ENCODE measurements at places on chromosomes 5 and 9. TPM values are rescaled to one million over a fixed set of nuclear protein-coding genes. Genes with fewer than 3 reads are reported as not detected.

GRCh38 chr5:94422812-94423211, 195.6 kb downstream of the KIAA0825 start:
- no peaks in the 10 kb centered on the region for H3K27me3 ChIP-seq
- no peaks in the 10 kb centered on the region for H3K36me3 ChIP-seq
- no peak overlapping the region for H3K27ac ChIP-seq

DNA sequence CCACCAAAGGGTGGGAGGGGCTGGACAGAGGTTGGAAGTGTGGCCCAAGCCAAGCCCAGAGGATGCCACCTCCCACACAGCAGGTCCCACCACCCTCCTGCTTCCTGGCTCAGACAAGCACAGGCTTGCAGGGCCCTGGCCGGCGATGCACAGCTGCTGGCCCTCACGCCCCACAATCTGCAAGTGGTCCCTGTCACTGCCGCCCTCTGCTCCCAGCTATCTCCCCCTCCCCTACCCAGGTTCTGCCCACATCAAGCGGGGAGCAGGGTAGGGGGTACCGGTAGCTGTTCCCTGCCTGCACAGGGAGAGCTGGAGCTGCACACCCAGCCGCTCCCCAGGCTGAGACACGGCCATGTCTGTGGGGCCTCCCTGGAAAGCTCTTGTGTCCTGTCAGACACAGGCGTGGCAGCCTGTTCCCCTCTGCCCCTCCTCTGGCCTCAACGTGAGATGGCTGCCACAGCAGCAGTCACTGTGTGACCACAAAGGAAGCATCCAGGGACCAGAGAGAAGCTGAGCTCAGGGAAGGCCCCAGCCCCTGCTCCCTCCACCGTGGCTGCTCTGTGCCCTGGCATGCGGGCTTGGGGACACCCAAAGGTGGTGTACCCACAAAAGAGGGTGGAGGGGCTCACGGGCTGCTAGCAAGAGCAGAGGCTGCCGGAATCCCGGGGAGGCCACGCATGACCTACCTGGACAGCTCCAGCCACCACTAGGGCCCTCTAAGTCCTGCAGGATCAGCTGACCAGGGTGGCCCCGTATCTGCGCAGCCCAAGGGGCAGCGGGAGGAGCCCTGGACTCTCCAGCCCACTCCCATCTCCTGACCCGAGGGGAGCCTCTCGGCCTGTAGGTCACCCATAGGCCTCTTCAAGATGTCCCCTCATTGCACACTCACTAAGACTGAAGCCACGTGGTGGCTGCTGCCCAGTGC, 10.9 kb upstream of the ZDHHC11 start:
- peaks cover 15% of the 10 kb centered on the region for H3K36me3 ChIP-seq
- H3K4me3 ChIP-seq = no peak overlapping the region
- H3K27ac ChIP-seq = no peak overlapping the region

DNA sequence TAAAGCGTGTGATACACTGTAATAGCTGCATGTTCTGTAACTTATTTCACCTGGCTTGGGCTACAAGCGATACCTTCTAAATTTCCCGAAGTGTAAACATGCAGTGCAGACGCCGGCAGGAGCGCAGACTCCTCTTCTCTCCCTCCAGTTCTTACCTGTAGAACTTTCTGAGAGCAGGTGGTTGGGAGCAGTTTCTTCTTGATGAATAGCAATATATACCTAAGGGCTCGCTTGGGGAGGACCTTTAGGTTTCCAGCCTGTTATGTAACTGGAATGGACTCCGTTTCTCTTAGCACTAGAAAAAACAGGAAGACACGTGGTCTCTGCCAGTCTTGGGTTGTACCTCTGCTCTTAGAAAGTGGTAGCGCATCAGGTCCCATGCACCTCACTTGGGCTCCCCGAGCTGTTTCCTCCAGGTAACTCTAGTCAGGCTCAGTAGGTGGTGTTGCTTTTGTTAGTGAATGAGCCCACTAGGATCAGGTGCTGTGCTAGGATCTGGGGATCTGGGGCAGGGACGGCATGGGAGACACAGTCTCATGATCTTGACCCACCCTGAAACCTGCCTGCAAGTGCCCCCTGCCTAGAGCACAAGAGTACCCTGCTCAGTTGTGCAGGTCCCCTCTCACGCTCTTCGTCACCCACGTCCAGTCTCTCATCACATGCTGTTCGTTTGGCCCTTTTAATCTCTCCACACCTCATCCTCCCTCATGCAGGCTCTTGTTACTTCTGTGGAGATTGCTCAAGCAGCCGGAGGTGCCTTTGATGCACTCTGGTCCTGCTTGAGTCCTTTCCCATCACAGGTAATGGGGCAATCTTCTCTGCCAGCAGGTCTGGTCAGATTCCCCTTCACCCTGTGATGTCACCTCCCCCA, 2.8 kb downstream of the TENT4A start:
- no peak overlapping the region for H3K27ac ChIP-seq
- no peaks in the 10 kb centered on the region for H3K27me3 ChIP-seq
- H3K36me3 ChIP-seq = peaks cover 19% of the 10 kb centered on the region
- H3K4me3 ChIP-seq = peak overlapping the region; percentile 85
- H3K4me1 ChIP-seq = peaks cover 58% of the 10 kb centered on the region

- peak overlapping the region; percentile 51 for H3K4me3 ChIP-seq
- peaks cover 8% of the 10 kb centered on the region for H3K4me1 ChIP-seq
- H3K27me3 ChIP-seq = no peaks in the 10 kb centered on the region
- no peak overlapping the region for H3K27ac ChIP-seq
- no peak for DNase-seq
Measured at GRCh38 chr9:137423514-137424291, 510 bp downstream of the NOXA1 start.

DNA sequence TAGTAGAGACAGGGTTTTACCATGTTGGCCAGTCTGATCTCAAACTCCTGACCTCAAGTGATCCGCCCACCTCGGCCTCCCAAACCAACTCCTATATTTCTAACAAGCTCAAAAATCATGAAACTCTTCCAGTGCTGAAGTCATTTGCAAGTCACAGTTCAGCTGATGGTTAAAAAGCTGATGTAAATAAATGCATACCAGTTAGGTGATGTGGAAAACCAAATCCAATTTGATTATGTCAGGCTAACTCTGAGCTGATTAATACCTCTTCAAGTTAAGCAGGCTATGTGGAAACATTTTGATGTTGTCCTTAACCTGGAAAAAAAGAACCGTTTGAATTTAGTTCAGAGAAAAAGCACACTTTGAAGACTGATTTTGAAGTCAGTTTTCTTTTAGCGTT, 51.0 kb downstream of the TMEM252 start:
- no peaks in the 10 kb centered on the region for H3K4me1 ChIP-seq
- H3K4me3 ChIP-seq = no peak overlapping the region
- H3K36me3 ChIP-seq = no peaks in the 10 kb centered on the region
- no peak for DNase-seq
- peaks cover 5% of the 10 kb centered on the region for H3K27me3 ChIP-seq

Gene LIX1
- not detected for total RNA-seq

Gene PCDHGA4
- total RNA-seq = 0.12 TPM

DNA sequence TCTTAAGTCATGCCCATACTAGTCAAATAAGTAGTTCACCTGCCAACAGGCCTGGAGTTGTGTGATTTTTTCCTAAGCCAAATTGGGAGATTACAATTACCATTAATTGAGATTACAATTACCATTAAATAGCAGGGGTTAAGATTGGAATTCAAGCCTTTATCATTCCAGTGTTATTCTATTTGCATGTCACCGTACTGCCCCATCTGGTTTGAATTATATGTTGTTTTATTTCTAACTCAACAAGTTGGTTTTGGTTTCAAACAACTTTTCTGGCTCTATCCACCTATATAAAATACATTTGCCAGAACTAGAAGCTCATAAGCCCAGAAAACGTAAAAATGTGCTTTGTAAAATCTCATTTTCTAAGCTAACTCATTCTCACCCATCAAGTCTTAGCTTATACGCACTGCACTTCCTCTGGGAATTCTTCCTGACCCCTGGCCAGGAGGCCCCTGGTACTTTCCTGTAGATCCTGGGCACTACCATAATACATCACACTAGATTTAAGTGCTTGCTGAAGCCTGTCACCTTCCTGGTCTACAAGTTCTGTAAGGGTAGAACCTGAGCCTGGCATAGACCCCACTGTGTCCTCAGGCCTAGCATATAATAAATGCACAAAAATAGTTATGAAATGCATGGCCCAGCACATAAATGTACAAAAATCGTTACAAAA, 242.0 kb upstream of the TRPM3 start:
- H3K27me3 ChIP-seq = no peaks in the 10 kb centered on the region
- no peak for DNase-seq
- no peak overlapping the region for H3K4me3 ChIP-seq

DNA sequence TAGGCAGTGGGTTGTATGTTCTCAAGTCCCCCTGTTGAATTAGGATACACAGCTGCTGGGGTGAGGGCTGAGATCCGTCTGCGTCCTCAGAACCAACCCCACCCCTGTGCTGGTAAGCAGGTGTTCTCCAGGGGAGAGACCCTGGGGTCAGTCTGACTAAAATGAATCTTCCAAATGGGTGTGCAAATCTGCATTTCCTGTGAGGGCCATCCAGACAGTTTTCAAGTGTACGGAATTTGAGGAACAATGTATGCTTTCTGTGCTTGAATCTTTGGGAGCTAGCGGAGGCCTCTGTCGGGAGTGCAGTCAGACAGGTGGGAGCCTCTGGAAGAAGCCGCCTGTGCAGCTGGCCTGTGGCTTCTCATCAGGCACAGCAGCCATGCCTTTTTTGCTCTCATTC, 122.9 kb downstream of the MACROH2A1 start:
- DNase-seq = no peak
- H3K36me3 ChIP-seq = no peaks in the 10 kb centered on the region
- H3K27ac ChIP-seq = no peak overlapping the region

DNA sequence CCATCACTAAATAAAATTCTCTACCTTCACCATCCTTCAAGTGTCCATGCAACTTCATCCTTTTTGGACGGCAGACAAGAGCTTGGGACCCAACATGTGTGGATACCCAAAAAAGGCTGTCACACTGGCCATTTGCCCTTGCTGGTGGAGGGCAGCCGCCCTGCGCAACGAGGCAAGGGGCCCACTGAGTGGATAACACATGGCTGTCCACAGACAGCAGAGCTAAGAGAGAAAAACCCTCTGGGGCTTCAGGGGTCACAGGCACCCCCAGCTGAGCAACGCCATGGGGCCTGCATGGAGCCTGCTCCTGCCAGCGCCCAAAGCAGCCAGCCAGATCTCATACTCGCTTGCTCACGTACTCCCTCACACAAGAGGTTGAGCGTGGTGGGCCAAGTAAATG, 205.9 kb upstream of the NREP start:
- H3K4me1 ChIP-seq = no peaks in the 10 kb centered on the region
- no peaks in the 10 kb centered on the region for H3K27me3 ChIP-seq
- no peak overlapping the region for H3K27ac ChIP-seq
- no peaks in the 10 kb centered on the region for H3K36me3 ChIP-seq
- H3K4me3 ChIP-seq = no peak overlapping the region

Gene FAM81B
- not detected for total RNA-seq

Gene GABRA6
- not detected for total RNA-seq

Gene IL11RA
- 19.3 TPM for total RNA-seq

DNA sequence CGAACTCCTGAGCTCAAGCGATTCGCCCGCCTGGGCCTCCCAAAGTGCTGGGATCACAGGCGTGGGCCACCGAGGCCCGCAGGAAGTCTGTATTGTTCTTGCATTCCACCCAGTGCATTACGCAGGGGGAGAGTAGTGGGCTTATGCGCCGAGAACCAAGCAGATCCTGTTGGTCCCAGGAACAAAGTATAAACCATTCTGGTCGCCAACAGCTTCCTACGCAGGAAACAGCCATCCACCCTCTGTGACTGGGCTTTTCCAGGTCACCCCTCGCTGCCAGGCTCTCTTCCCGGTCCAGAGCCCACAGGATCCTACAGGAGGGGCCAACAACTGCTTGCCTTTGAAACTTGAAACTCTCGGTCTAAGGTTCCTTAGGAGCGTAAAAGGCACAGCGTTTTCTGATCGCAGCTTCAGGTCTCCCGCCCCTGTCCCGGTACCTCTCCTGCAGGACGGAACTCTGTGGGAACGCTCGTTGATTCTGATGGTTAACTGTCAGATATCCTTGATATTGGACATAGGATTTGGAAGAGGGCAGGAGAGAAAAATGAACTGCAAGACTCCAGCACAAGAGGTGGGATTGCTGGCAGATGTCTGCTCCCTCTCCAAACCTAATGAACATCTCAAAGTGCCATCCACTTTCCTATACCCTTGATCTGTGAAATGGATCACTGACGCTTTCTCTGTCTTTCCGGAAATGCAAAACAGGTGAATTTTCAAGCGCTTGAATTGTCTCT, 4.2 kb upstream of the ANXA2R start:
- H3K27me3 ChIP-seq = no peaks in the 10 kb centered on the region
- H3K27ac ChIP-seq = no peak overlapping the region
- H3K4me1 ChIP-seq = peaks cover 30% of the 10 kb centered on the region
- H3K4me3 ChIP-seq = no peak overlapping the region
- no peak for DNase-seq
- peaks cover 1% of the 10 kb centered on the region for H3K36me3 ChIP-seq

Gene TEX48
- total RNA-seq = 1.2 TPM
